ENCODE measurements at places on chromosomes 4 and X.
A peak's percentile ranks its signal among the peaks of the same experiment; 100 is the strongest.

DNA sequence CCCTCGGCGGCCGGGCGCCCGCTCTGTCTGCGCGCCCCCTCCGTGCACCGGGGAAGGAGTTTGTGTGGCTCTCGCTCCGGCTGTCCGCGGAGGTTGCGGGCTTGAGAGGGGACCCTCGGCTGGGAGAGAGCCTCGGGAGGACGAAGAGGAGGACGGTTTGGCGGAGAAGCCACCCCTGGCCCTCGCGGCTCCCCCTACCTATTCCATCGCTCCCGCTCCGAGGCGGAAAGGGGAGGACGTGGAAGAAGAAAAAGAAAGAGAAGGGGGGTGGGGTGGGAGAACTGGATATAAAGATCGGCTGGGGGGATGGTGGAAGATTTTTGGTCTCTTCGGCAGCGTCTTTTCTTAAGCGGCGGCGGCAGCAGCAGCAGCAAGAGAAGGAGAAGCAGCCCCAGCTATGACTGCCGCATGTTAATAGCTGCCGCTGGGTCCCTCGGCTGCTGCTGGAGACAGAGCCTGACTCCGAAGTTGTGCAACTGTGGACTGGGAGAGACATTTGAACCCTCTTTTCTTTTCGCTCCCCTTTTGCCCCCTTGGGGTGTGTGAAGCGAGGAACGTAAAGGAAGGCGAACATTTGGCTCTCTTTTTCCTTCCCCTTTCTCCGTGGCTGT lies 895 bp downstream of the ADGRL3 start:
- H3K4me3 ChIP-seq: peak overlapping the region; percentile 64
- H3K27me3 ChIP-seq: peaks cover 43% of the 10 kb centered on the region
- no peaks in the 10 kb centered on the region for H3K4me1 ChIP-seq
- H3K27ac ChIP-seq: peak overlapping the region; percentile 44
- H3K36me3 ChIP-seq: no peaks in the 10 kb centered on the region

DNA sequence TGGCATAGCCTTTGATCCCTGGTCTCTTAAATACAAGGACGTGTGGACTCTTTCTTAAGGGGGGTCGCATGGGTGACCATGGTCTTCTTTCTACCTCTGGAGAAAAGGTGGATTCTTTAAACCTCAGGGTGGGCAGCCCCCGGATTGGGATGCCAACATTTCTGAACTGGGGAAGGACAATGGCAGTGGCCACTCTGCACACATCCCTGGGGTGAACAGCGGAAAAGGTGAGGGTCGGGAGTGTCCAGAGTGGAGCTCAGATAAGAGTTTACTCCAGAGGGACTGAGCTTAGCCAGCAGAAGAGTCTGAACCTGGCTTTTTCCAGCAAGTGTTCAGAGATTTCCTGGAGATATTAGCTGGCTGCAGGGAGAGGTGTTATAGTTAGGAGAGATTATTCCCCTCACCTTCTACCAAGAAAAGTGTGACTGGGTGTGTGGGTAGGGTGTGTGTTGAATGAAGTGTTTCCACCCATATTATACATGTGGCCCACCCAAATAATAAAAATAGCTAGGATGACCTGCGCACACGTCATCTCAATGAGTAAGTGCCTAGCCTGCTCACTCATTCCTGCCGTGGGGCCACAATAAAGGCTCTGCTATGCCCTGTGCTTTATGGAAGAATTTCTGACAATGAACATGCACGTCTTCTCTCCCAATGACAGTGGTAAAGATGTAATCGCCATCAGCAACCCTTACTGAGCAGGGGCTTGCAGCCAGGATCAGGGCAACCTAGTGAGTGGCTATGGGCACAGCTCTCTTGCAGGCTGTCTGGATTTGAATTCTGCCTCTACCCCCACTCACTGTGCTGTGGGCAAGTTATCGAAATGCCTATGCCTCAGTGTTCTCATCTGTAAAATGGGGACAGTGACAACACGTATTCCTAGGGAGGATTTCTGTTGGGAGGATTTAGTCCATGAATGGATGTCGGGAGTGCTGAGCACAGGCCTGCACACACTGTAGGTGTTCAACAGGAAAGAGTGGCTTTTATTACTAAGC lies 76.6 kb downstream of the SLC2A9 start:
- no peaks in the 10 kb centered on the region for H3K36me3 ChIP-seq
- no peak overlapping the region for H3K27ac ChIP-seq
- no peak for ATAC-seq
- no peaks in the 10 kb centered on the region for H3K27me3 ChIP-seq

- no peak overlapping the region for H3K27ac ChIP-seq
- no peak overlapping the region for H3K4me3 ChIP-seq
- H3K27me3 ChIP-seq: no peaks in the 10 kb centered on the region
- H3K4me1 ChIP-seq: no peaks in the 10 kb centered on the region
- no peaks in the 10 kb centered on the region for H3K36me3 ChIP-seq
Measured at GRCh38 chr4:105560421-105560848, 8.0 kb downstream of the ARHGEF38 start.

- H3K4me1 ChIP-seq: no peaks in the 10 kb centered on the region
- H3K27me3 ChIP-seq: no peaks in the 10 kb centered on the region
- H3K36me3 ChIP-seq: peaks cover 47% of the 10 kb centered on the region
- no peak overlapping the region for H3K27ac ChIP-seq
- H3K4me3 ChIP-seq: no peak overlapping the region
Measured at GRCh38 chrX:20128670-20129069, 12.0 kb upstream of the MAP7D2 start.

GRCh38 chr4:152348670-152349069 lies 187.2 kb downstream of the FBXW7 start:
- no peaks in the 10 kb centered on the region for H3K4me1 ChIP-seq
- H3K27me3 ChIP-seq: no peaks in the 10 kb centered on the region
- ATAC-seq: no peak
- H3K4me3 ChIP-seq: no peak overlapping the region
- H3K36me3 ChIP-seq: no peaks in the 10 kb centered on the region

DNA sequence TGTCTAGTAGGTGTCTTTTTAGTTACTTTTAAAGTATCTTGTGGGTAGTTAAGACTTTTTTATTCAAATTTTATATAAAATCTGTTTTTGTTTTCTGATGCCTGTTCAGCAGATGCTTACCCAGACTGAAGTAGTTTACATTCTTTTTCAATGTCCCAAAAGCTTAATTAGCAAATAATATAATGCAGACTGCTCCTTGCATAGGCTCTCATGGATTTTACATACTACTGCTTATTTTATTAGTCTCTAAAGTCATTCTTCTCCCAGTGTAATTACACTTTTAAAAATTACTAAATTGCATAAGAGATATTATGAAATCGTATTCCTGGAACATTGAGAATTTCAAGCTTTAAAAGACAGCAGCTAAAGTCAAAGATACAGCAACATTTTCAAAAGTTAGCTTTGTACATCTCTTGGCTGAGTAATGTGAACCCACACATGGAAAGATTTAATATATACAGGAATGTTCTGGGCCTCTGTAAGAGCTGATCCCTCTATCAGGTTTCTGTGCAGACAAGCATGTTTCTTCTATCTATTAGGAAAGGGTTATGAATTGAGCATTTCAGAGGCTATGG lies 148.4 kb upstream of the SPRY1 start:
- no peaks in the 10 kb centered on the region for H3K36me3 ChIP-seq
- H3K4me1 ChIP-seq: peaks cover 21% of the 10 kb centered on the region
- peak overlapping the region; percentile 29 for H3K27ac ChIP-seq
- H3K27me3 ChIP-seq: no peaks in the 10 kb centered on the region
- no peak overlapping the region for H3K4me3 ChIP-seq

DNA sequence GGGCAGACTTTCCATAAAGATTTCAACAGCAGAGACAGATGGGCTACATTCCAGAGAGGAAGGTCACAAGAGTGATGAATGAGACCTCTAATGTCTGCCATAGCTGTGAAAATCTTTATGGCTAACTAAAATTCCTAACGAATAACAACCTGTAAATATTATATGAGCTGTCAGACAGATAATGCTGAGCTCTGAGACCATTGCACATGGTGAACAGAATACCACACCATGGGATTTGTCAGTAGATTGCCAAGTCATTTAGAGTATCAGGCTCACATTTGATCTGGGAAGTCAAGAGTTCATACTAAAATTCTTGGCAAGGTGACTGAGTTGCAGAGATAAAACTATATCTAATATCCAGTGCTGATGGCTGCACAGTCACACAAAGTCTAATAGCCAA lies 259.2 kb upstream of the FTHL17 start:
- H3K27me3 ChIP-seq: no peaks in the 10 kb centered on the region
- H3K4me3 ChIP-seq: no peak overlapping the region
- no peak overlapping the region for H3K27ac ChIP-seq
- no peaks in the 10 kb centered on the region for H3K36me3 ChIP-seq
- H3K4me1 ChIP-seq: no peaks in the 10 kb centered on the region
- no peak for ATAC-seq

DNA sequence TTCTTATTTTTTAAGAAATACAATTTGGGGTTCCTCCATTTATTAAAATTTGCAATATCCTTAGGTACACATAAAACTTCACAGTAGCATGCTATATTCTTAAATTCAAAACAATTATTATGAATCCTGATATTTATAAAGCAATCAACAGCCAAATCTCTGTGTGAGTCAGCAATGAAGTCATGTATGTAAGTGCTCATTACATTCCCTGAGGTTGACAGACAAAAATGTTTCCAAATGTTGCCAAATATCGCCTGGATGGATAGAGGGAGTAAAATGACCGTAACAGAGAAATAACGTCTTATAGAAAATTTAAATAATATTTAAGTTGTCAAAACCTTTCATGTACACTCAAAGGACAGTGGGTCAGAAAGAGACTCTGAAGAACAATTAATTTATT lies 220.0 kb downstream of the PCDH18 start:
- no peaks in the 10 kb centered on the region for H3K36me3 ChIP-seq
- no peak overlapping the region for H3K27ac ChIP-seq
- H3K4me1 ChIP-seq: peaks cover 3% of the 10 kb centered on the region
- no peak for ATAC-seq

DNA sequence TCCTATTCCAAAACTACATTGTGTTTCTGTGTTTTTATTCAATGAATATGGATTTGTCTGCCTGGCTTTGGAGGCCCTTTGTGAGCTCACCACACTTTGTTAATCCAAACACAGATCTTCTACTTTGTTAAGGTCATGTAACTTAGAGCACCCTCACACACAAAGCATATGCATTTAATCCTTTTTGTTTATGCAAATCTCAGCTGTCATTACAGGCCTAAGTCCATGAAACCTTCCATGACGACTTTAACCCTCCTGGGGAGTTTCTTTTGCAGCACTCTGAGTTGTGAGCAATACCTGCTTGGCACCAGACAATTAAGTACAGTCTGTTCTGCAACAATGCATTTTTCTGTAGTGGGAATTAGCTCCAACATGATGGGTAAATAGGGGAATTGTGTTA lies 14.9 kb downstream of the CCSER1 start:
- H3K27ac ChIP-seq: no peak overlapping the region
- H3K36me3 ChIP-seq: no peaks in the 10 kb centered on the region
- no peaks in the 10 kb centered on the region for H3K4me1 ChIP-seq
- H3K27me3 ChIP-seq: no peaks in the 10 kb centered on the region
